ENCODE measurements at places on chromosomes 4 and X.
A peak's percentile ranks its signal among the peaks of the same experiment; 100 is the strongest.

DNA sequence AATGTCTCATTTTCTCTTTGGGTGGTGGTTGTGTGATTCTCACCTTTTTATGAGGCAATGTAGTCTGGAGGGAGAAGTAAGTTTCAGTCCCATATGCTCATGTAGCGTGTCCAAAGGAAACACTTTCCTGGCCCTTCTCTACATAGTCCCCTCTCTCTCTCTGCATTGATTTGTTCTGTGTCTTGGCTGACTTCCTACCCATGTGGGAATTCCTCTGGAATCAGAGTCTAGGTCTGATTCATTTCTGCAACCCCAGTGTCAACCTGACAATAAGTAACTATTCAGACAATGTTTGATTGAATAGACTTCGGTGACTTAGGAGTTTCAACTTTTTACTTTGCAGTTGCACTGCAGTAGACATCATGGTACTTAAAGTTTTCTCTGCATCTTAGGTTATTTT lies 2.7 kb upstream of the ALAS2 start:
- DNase-seq: no peak

GRCh38 chrX:79366873-79367749 lies at the start of gene ITM2A:
Gene ITM2A (minus strand): TSS chrX:79367334. CDS start chrX:79367215, 119 bp downstream.
- peak; percentile 60 for DNase-seq

GRCh38 chrX:139932073-139932900 lies 566 bp downstream of the ATP11C start:
- peak; percentile 61 for DNase-seq

DNA sequence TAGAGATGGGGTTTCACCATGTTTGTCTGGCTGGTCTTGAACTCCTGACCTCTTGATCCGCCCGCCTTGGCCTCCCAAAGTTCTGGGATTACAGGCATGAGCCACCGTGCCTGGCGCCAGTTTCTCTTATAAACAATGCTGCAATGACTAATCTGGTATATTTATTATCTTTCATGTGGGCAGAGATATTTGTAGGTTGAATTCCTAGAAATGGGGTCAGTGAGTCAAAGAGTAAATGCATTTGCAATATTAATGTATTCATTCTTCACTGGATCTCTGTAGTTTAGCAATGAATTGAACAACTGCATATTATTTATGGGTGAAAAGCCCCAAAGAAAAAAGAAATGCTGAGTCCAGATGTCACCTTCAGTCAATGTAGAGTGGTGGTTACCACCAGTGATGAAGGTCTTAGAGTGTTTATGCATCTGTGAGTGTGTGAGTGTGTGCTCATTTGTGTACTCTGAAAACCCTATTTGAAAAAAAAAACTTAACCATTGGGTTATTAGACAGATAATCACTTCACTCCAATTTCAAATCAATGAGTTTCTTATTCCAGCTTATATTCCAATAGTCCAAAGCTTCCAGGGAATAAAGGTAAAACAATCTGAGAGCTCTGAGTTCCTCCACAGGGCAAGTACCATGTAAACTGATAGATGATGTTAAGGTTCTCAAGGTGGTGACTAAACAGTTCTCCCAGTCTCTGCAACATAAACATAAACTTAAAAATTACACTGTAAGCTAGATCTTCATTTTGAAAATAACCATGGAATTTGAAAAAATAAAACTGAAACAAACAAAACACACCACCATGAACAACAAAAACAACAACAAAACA lies 22.6 kb upstream of the CD38 start:
- no peak for DNase-seq

DNA sequence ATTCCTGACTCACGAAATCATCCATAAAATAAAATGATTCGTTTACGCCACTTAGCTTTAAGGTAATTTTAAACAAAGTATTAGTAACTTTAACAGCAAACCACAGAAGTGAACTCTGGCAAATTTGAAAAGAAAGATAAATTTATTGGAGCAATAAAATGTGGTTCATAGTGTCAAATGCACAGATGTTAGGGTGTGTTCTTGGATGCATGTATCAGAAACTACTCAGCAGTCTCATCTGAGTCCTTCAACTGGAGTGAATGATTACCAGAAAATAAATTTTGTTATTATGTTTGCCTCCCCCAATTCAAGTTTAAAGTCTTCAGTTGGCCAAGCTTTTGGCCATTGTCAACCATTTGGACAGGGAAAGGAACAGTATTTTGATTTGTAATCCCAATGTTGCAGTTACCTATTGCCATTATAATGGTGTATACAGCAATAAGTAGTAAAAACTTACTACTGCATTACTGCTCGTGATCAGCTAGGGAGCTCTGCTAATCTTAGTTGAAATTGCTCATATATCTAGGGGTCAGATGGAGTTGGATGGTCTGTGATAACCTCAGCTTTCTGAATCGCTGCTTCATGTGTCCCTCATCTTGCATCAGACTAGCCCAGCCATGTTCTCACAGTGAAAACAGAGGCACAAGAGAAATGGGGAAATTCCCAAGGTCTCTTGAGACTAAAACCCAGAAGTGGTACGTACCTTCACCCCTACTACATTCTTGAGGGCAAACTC lies 254.6 kb upstream of the KCNIP4 start:
- DNase-seq: no peak

GRCh38 chr4:101953949-101954348 lies 163.4 kb downstream of the BANK1 start:
- no peak for DNase-seq

DNA sequence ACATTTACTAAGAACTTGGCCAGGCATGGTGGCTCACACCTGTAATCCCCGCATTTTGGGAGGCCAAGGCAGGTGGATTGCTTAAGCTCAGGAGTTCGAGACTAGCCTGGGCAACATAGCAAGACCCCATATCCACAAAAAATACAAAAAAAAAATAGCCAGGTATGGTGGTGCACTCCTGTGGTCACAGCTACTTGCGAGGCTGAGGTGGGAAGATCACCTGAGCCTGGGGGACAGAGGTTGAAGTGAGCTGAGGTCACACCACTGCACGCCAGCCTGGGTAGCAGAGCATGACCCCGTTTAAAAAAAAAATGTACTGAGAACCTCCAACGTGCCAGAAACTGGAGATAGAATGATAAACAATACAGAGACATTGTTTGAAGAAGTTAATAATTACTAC lies 8.0 kb downstream of the OPRPN start:
- DNase-seq: no peak

DNA sequence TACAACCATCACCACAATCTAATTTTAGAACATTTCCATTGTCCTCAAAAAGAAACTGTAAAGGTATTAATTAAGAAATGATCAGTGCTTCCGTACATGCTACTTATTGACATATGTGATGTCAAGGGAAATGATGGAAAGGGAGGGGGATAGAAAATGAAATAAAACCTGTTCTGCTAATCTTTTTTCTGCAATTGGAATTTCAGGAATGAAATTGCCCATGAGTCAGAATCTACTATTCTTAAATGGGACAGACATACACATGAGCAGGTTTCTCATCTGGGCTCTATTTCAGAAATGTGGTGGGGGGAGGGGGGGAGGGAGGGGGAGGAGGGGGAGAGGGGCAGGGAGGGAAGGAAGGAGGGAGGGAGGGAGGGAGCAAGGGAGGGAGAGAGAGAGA lies 91.0 kb downstream of the SHROOM4 start:
- no peak for DNase-seq

GRCh38 chr4:36333303-36333877 lies 52.0 kb downstream of the DTHD1 start:
- DNase-seq: no peak

DNA sequence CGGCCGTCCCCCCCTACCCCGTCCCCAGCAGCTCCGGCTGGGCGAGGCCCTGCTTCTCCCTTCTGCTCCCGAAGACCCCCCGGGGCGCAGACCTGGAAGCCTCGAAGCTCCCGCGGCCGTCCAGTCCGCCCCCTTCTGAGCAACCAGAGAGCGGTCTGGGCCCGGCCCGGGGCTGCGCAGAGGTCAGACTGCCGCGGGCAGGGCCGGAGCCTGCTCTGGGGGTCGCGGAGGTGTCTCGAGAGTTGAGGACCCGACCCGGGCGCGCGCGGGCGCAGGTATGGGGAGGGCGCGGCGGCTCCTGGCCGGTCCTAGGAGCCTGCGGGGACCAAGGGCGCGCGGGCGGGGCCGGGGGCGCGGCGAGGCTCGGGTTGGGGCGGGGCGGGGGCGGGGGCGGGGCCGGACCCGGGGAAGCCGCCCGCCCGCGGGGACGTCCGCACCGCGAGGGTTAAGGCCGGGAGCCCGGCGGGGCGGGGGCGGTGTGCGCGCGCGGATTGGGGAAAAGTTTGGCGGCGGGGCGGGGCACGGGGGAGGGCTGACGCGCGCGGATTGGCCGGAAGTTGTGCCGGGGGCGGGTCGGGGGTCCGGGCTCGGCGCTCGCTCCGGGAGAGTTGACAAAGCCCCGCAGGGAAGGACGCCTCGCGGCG lies at the start of gene FGFRL1:
Gene FGFRL1 (plus strand): TSS at position 605 of the 644 bp plus-strand sequence. CDS start 860 bp downstream, outside the sequence.
- DNase-seq: peak; percentile 89

GRCh38 chr4:186642530-186642929 lies 81.1 kb downstream of the FAT1 start:
- DNase-seq: no peak

GRCh38 chr4:22688236-22688635 lies 4.5 kb upstream of the GBA3 start:
- DNase-seq: no peak

- no peak for DNase-seq
Measured at GRCh38 chrX:12779534-12779933, 11.7 kb upstream of the PRPS2 start.

- no peak for DNase-seq
Measured at GRCh38 chr4:8150152-8151090, 8.2 kb downstream of the ABLIM2 start.

GRCh38 chrX:63466690-63467089 lies 115.6 kb upstream of the SPIN4 start:
- no peak for DNase-seq

Measured in CD4-positive, alpha-beta T cell treated with Interferon alpha-2 for 1 hour (primary cell).